ENCODE measurements at places on chromosomes 6 and 20. TPM values are rescaled to one million over a fixed set of nuclear protein-coding genes. Genes with fewer than 3 reads are reported as not detected.

Gene SASH1
- 16.5 TPM for total RNA-seq

Gene MYT1
- total RNA-seq = not detected

Gene STK38
- 9.7 TPM for total RNA-seq

Gene PTCRA
- not detected for total RNA-seq

Gene PMEPA1
- total RNA-seq = 1.4 TPM
